ENCODE measurements at places on chromosomes 3 and 15. TPM values are rescaled to one million over a fixed set of nuclear protein-coding genes. Genes with fewer than 3 reads are reported as not detected.

Gene HIGD2B
- not detected for polyA plus RNA-seq

- H3K27ac ChIP-seq = no peak overlapping the region
- H3K4me1 ChIP-seq = no peaks in the 10 kb centered on the region
- H3K4me3 ChIP-seq = no peak overlapping the region
- no peaks in the 10 kb centered on the region for H3K36me3 ChIP-seq
- H3K27me3 ChIP-seq = peaks cover 7% of the 10 kb centered on the region
These were observed 94.5 kb downstream of the IL20RB start for GRCh38 chr3:137052298-137052697.

- no peak for DNase-seq
- no peaks in the 10 kb centered on the region for H3K36me3 ChIP-seq
- H3K4me1 ChIP-seq = no peaks in the 10 kb centered on the region
- no peak overlapping the region for H3K27ac ChIP-seq
- H3K4me3 ChIP-seq = no peak overlapping the region
These were observed 1139.0 kb downstream of the ROBO2 start for GRCh38 chr3:78178740-78179363.

GRCh38 chr3:5251196-5251583 lies 63.7 kb downstream of the EDEM1 start:
- no peak for DNase-seq
- H3K4me3 ChIP-seq = no peak overlapping the region
- no peaks in the 10 kb centered on the region for H3K36me3 ChIP-seq
- peaks cover 13% of the 10 kb centered on the region for H3K4me1 ChIP-seq
- H3K27me3 ChIP-seq = no peaks in the 10 kb centered on the region
- peak overlapping the region; percentile 15 for H3K27ac ChIP-seq

GRCh38 chr3:72273615-72274014 lies 488.7 kb upstream of the PROK2 start:
- peaks cover 93% of the 10 kb centered on the region for H3K4me1 ChIP-seq
- no peak overlapping the region for H3K27ac ChIP-seq
- H3K36me3 ChIP-seq = no peaks in the 10 kb centered on the region

- H3K36me3 ChIP-seq = peaks cover 47% of the 10 kb centered on the region
- peak overlapping the region; percentile 73 for H3K4me3 ChIP-seq
- DNase-seq = peak; percentile 19
- H3K27me3 ChIP-seq = no peaks in the 10 kb centered on the region
- H3K27ac ChIP-seq = peak overlapping the region; percentile 84
These were observed 50.1 kb downstream of the LYSMD4 start for GRCh38 chr15:99683000-99683670.

DNA sequence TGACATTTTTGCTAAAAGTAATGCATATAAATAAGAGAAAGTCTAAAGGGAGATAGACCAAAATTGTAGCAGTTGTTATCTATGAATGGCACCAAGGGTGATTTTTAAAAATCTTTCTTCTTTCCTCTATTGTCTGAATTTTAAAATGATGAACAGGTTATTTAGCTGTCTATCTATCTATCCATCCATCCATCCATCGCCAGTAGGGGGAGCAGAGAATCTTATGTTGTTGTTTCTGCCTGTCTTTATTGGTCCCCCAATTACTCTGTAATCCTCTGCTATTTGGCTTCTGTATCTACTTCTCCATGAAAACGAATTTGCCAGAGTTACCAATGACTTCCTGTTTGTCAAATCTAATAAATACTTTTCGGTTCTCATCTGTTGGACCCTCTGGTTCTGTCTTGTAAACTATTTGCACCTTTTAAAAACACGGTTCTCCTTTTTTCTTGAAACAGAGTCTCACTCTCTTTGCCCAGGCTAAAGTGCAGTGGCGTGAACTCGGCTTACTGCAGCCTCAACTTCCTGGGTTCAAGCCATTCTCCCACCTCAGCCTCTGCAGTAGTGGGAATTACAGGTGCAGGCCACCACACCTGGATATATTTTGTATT lies 86.0 kb downstream of the ECT2 start:
- DNase-seq = no peak
- no peaks in the 10 kb centered on the region for H3K36me3 ChIP-seq
- no peak overlapping the region for H3K4me3 ChIP-seq
- H3K4me1 ChIP-seq = no peaks in the 10 kb centered on the region
- no peak overlapping the region for H3K27ac ChIP-seq
- peaks cover 6% of the 10 kb centered on the region for H3K27me3 ChIP-seq

Gene CCRL2
- polyA plus RNA-seq = 1.2 TPM

Gene PPM1M
- 16.8 TPM for polyA plus RNA-seq

- H3K36me3 ChIP-seq = no peaks in the 10 kb centered on the region
- H3K4me1 ChIP-seq = no peaks in the 10 kb centered on the region
- H3K27ac ChIP-seq = no peak overlapping the region
- H3K27me3 ChIP-seq = peaks cover 2% of the 10 kb centered on the region
- H3K4me3 ChIP-seq = no peak overlapping the region
- no peak for DNase-seq
These were observed 75.4 kb upstream of the RGMA start for GRCh38 chr15:93164409-93164808.

GRCh38 chr15:69489073-69489571 lies 36.5 kb downstream of the RPLP1 start:
- H3K27me3 ChIP-seq = peaks cover 13% of the 10 kb centered on the region
- no peak overlapping the region for H3K27ac ChIP-seq
- H3K4me1 ChIP-seq = no peaks in the 10 kb centered on the region
- peaks cover 26% of the 10 kb centered on the region for H3K36me3 ChIP-seq
- H3K4me3 ChIP-seq = no peak overlapping the region

DNA sequence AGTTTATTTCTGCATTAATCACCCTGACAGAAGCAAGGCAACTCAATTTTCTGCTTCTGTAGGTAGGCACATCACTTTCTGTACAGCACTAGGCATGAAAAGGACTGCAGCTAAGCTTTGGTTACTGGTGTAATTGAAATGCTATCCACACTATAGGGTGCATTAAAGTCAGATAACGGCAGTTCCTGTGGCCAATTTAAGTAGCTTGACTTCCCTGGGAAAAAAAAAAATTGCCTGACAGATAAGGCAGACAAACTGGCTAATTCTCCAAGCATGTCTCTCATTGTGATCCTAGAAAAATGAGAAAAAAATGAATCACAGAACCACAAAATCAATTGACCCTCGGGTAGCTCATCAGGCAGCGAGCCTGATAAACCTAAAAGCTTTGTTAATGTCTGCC lies 151.4 kb downstream of the MEIS2 start:
- H3K27ac ChIP-seq = no peak overlapping the region
- H3K4me1 ChIP-seq = no peaks in the 10 kb centered on the region
- H3K4me3 ChIP-seq = no peak overlapping the region
- no peaks in the 10 kb centered on the region for H3K27me3 ChIP-seq
- H3K36me3 ChIP-seq = no peaks in the 10 kb centered on the region

DNA sequence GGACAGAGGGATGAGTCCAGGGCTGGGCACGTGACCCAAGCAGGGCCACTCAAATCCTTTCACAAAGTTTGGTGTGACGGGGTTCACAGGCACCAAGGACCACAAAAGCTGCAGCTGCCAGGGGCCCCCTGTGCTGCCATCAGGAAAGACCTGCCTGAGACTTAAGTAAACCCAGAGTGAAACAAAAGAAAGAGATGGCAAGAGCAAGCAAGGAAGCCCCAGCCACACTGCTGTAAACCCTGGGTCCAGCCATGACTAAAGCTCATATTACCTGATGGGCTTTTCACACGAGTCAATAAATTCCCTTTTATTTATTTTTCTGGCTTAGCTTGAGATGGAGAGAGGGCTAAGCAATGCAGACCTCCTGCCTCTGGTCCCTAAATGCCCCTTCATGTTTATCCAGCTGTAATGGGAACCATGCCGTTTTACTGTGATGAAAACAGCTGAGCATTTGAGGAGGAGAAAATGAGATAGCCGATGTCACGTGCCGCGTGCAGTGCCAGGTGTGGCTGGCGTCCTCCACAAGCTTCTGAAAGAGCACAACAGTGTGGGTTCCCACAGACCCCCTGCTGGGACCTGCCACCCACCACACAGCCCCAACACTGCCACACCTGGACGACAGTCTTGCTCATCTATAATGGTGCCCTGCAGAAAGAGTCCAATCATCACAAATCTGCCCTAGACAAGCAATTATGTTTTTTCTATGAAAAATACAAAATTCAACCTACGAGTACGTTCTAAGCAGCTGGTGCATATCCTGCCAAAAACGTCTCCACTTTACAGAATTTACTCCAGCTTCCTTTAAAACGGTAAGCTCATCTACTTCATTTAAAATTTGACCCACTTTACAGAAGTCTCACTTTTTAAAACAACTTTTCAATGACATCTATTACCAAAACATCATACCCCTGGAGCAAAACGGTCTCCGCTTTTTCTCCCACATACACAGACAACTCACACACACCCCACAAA lies 34.2 kb downstream of the ADAMTS17 start:
- H3K36me3 ChIP-seq = no peaks in the 10 kb centered on the region
- H3K27ac ChIP-seq = no peak overlapping the region
- H3K27me3 ChIP-seq = peaks cover 9% of the 10 kb centered on the region
- no peaks in the 10 kb centered on the region for H3K4me1 ChIP-seq
- no peak for DNase-seq
- no peak overlapping the region for H3K4me3 ChIP-seq

DNA sequence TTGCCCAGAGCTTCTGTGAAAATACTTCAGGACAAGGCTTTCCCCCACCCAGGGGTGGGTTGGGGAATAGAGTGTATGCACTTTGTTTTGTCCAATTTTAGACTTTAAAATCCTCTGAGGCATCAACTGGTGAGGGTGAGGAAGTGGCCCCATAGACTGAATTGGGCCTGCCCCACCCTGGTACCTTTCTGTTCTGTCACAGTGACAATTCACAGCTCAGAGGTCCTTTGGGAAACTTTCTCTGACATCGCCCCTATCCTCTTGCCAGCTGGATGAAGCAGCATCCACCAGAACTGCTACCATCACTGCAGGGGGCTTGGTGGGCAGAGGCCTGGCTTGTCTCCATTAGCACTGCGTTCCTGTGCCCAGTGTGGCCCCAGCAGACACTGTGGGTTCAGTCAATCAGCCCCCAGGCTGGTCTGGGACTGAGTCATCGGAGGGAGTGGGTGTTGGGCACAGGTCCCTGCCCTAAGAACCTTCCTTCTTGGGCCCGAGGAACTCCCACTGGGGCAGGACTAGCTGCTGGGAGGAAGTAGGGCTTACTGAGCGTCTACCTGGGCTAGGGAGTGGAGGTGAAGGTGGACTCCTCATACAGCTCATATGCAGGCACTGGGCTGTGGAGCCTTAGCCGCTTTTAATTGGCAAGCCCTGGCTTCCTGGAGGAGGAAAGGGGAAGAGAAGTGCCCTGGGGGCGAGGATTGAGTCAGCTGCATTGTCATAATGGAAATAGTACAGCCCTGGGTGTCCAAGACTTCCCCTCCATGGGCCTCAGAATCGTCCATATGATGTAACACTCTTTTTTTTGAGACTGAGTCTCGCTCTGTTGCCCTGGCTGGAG lies 1.5 kb upstream of the PPM1M start:
- DNase-seq = no peak
- H3K4me3 ChIP-seq = peak overlapping the region; percentile 76
- no peak overlapping the region for H3K27ac ChIP-seq
- no peaks in the 10 kb centered on the region for H3K36me3 ChIP-seq
- H3K4me1 ChIP-seq = peaks cover 43% of the 10 kb centered on the region

- no peak overlapping the region for H3K4me3 ChIP-seq
- H3K4me1 ChIP-seq = peaks cover 29% of the 10 kb centered on the region
- peaks cover 6% of the 10 kb centered on the region for H3K36me3 ChIP-seq
- no peak for DNase-seq
- peak overlapping the region; percentile 99 for H3K27ac ChIP-seq
- H3K27me3 ChIP-seq = no peaks in the 10 kb centered on the region
These were observed 6.8 kb downstream of the NEIL1 start for GRCh38 chr15:75353604-75354003.

GRCh38 chr15:49876401-49877038 lies 242.5 kb downstream of the ATP8B4 start:
- H3K4me1 ChIP-seq = no peaks in the 10 kb centered on the region
- H3K27ac ChIP-seq = no peak overlapping the region
- H3K36me3 ChIP-seq = no peaks in the 10 kb centered on the region
- no peak for DNase-seq
- no peak overlapping the region for H3K4me3 ChIP-seq
- H3K27me3 ChIP-seq = no peaks in the 10 kb centered on the region

Gene IGSF10
- not detected for polyA plus RNA-seq

- no peak for DNase-seq
- no peak overlapping the region for H3K27ac ChIP-seq
- no peak overlapping the region for H3K4me3 ChIP-seq
These were observed 57.6 kb upstream of the ATP11B start for GRCh38 chr3:182735672-182736071.

DNA sequence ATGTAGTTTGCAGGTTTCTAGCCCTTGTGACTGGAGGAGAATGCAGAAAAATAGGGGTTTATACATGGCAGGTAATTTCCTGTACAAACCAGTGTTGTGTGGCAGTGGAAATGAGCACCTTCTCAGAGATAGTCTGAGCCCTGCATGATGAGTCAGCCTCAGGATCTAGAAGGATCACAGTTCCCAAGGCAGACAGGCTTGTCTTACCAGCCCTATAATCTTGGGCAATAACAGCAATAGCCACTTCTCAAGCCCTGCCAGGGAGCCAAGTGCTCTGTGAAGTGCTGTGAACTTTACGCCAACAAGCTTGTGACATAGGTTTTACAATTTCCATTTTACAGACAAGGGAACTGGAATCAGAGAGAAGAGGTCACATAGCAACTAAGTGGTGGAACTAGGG lies 89.4 kb downstream of the CD47 start:
- peaks cover 25% of the 10 kb centered on the region for H3K4me1 ChIP-seq
- no peak for DNase-seq
- H3K27ac ChIP-seq = no peak overlapping the region
- no peaks in the 10 kb centered on the region for H3K36me3 ChIP-seq
- H3K27me3 ChIP-seq = no peaks in the 10 kb centered on the region

- H3K27ac ChIP-seq = peak overlapping the region; percentile 33
- H3K4me1 ChIP-seq = peaks cover 11% of the 10 kb centered on the region
- no peaks in the 10 kb centered on the region for H3K27me3 ChIP-seq
- H3K4me3 ChIP-seq = no peak overlapping the region
These were observed 83.5 kb upstream of the BCL6 start for GRCh38 chr3:187828579-187829452.

Gene CLDN18
- polyA plus RNA-seq = not detected

GRCh38 chr3:155332716-155333115 lies 39.2 kb upstream of the STRIT1 start:
- DNase-seq = no peak
- no peaks in the 10 kb centered on the region for H3K36me3 ChIP-seq
- no peaks in the 10 kb centered on the region for H3K4me1 ChIP-seq
- no peak overlapping the region for H3K27ac ChIP-seq
- H3K27me3 ChIP-seq = no peaks in the 10 kb centered on the region

GRCh38 chr15:45498701-45499100 lies 23.9 kb downstream of the SLC30A4 start:
- H3K27ac ChIP-seq = peak overlapping the region; percentile 1
- H3K4me1 ChIP-seq = no peaks in the 10 kb centered on the region
- H3K27me3 ChIP-seq = no peaks in the 10 kb centered on the region
- DNase-seq = no peak
- H3K4me3 ChIP-seq = no peak overlapping the region
- H3K36me3 ChIP-seq = no peaks in the 10 kb centered on the region

GRCh38 chr15:65323071-65323511 lies 18.6 kb downstream of the RNU5B-1 start:
- peaks cover 12% of the 10 kb centered on the region for H3K4me1 ChIP-seq
- H3K4me3 ChIP-seq = no peak overlapping the region
- H3K36me3 ChIP-seq = no peaks in the 10 kb centered on the region
- H3K27ac ChIP-seq = no peak overlapping the region

Measured in naive B cell (primary cell).